ENCODE measurements at places on chromosomes 6 and 20.

DNA sequence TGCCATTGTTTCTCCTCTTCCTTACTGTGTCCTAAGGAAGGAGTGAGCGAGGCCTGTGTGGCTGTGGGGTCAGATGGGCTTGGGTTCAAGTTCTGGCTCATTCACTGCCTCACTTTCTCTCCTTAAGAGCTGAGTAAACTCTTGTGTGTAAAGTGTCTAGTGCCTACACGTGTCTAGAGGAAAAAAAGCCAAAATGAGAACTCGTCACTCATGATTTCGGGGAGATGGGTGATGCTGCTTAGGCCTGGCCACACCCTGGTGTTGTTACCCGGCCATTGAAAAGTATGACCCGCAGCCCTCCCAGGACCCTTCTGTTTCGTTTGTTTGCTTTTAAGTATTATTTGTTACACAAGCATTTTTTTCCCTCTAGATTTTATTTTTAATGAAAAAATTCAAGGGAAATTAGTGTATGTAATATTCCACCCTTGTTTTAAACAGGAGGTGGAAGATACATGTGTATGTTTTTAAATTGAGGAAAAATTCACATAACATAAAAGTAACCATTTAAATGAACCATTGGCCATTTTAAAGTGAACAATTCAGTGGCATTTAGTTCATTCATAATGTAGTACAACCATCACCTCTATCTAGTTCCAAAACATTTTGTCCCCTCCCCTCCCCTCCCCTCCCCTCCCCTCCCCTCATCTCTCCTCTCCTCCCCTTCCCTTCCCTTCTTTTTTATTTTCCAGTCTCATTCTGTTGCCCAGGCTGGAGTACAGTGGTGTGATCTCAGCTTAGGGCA is 71.0 kb downstream of the CEBPB start:
- DNase-seq: no peak

DNA sequence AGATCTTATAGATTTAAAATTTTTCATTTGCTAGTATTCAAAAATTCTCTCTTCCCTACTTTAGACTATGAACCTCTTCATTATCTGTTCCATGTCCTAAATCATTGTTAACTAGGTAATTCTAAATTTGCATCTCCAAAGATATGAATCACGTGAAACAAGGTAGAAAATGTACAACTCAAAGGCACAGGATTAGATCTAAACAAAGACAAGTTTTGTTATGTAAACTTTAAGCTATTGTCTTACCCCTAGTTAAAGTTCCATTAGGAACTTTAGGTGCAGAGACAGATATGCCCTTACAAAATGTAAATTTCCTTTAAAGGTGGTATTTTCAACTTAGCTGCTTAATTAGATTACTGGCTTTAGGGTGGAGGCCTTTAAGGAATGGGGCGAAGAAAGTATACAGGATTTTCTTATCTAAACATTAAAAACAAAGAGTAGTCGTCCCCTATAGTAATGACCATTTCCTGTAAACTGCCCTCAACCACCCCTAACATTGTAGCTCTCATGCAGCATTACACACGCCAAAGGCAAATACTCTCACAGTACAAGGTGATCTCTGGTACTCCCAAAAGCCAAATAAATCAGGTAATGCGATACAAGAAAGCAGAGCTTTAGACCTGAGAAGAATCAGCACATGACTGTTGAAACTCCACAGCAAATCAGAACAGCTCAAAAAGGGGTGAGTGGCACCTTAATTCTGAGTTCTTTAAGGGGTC is 57.4 kb upstream of the MRAP2 start:
- no peak for DNase-seq

- DNase-seq: no peak
Observed at GRCh38 chr6:138162111-138162954, 594 bp downstream of the ARFGEF3 start.

DNA sequence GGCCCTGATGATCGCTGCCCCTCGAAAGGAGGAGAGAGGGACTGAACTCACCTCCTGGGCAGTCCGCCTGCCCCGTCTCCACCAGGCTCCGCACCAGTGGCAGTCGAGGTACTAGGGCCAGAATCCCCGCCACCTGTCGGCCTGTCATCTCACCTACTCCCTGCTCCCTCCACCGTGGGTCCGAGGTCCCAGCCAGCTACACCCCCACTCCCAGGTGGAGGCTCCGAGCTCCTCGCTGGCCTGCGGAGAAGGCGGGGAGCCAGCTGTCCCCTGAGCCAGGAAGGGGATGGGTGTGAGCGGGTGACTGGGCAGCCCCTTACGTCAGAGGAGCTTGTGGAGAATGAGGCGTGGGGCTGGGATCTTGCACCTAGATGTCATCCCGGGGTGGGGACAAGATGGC is 1066.5 kb upstream of the MANEA start:
- no peak for DNase-seq

DNA sequence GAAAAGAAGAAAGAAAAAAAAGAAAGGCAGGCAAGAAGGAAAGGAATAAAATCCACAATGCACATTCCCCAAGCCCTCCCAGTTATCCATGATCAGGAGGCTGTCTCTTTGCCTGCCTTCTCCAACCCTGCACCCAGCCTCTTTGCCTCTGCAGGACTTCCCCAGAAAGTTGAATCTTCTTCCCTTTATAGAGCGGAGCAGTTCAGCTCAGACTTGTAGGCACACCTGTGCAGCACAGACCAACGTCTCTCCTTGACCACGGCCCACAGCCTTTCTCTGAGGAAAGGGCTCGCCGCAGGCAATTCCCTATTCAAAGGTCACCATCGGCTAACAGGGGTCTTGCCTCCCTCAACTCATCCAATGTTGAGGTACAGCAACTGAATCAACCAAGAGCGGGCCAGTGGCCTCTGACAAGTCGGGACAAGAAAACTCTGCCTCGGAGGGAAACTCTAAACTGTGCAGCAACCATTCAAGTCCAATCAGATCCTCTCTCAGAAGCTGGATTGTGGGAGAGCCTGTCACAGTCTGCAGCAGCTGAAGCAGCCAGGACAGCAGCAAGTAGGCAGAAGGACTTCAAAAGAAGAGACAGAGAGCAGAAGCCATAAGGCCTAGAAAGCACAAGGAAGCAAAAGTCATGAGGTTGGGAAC is 529.2 kb upstream of the JARID2 start:
- no peak for DNase-seq

GRCh38 chr20:7302250-7302649 is 534.8 kb downstream of the BMP2 start:
- DNase-seq: no peak

All from GM19239 (cell line).